ENCODE measurements at places on chromosomes 1 and 21.

DNA sequence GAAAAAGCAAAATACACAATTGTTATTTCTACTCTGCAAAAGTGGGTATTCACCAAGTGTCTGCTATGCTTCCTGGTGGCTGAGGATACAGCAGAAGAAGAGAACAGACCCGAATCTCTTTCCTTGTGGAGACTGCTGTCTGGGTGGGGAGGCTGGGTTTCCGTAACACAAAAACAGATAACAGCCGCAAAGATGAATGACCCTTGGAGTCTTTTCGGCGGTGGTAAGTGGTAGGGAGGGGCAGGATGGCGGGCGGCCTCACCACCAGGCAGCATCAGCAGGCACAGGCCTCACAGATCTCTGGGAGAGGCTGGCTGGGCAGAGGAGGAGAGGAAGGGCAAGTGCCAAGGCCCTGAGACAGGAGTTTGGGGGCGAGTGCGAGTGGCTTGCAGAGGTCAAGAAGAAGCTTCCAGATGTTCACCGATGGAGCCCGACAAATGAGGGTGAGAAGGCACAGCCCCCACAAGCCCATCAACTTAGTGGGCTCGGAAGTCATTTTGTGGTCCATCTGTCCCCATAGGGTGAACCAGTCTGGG lies 164.2 kb downstream of the RHOU start:
- peaks cover 14% of the 10 kb centered on the region for H3K4me1 ChIP-seq
- no peaks in the 10 kb centered on the region for H3K27me3 ChIP-seq
- DNase-seq: no peak
- H3K27ac ChIP-seq: peak overlapping the region; percentile 93

GRCh38 chr21:36245649-36246048 lies 74.3 kb upstream of the MORC3 start:
- no peaks in the 10 kb centered on the region for H3K27me3 ChIP-seq
- no peaks in the 10 kb centered on the region for H3K36me3 ChIP-seq
- no peak for DNase-seq
- H3K4me3 ChIP-seq: no peak overlapping the region

- H3K27ac ChIP-seq: no peak overlapping the region
- no peaks in the 10 kb centered on the region for H3K4me1 ChIP-seq
- H3K4me3 ChIP-seq: no peak overlapping the region
- DNase-seq: no peak
Measured at GRCh38 chr1:168379104-168379860, 98.6 kb downstream of the TBX19 start.

DNA sequence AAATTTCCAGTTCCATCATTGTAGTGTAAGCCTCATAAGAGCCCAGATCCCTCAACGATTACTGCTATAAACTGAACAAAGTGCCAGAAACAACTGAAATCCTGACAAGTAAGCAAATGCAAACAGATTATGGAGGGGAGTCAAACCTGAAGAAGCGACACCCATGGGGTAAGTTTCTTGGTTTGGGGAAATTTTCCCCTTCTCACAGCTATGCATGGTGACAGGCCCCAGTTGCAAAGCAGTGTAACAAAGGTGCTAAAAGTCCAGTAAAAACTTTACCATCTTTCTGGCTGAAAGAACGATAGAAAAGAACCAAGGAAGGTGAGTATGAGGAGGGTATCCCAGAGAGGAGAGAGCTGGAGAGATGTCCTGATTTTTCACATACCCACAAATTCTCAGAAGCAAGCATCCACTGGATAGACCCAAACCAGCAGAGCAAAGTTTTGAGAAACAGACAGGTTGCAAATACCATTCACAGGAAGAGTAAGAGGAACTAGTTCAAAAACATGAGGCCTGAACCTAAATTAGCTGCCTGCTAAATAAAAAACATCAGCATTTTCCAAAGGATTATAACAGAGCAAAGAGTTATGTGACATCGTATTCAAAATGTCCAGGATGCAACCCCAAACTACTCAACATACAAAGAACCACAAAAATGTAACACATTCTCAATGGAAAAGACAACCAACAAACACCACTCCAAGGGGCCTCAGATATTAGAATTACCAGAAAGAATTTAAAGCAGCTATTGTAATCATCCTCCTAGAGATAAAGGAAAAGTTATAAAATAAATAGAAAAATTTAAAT lies 14.5 kb downstream of the SCYL3 start:
- H3K27ac ChIP-seq: no peak overlapping the region
- H3K4me3 ChIP-seq: no peak overlapping the region
- no peak for DNase-seq
- H3K36me3 ChIP-seq: no peaks in the 10 kb centered on the region
- no peaks in the 10 kb centered on the region for H3K4me1 ChIP-seq
- H3K27me3 ChIP-seq: no peaks in the 10 kb centered on the region

GRCh38 chr1:29829448-29830344 lies 593.4 kb downstream of the PTPRU start:
- no peak for DNase-seq
- H3K36me3 ChIP-seq: no peaks in the 10 kb centered on the region
- no peaks in the 10 kb centered on the region for H3K27me3 ChIP-seq
- no peak overlapping the region for H3K4me3 ChIP-seq
- H3K4me1 ChIP-seq: no peaks in the 10 kb centered on the region

- H3K27me3 ChIP-seq: no peaks in the 10 kb centered on the region
- no peak overlapping the region for H3K27ac ChIP-seq
- H3K4me1 ChIP-seq: peaks cover 9% of the 10 kb centered on the region
- H3K4me3 ChIP-seq: no peak overlapping the region
Measured at GRCh38 chr1:44640200-44640853, 34.0 kb downstream of the TMEM53 start.

- no peaks in the 10 kb centered on the region for H3K4me1 ChIP-seq
- no peaks in the 10 kb centered on the region for H3K36me3 ChIP-seq
- no peak for DNase-seq
- H3K27me3 ChIP-seq: no peaks in the 10 kb centered on the region
- H3K27ac ChIP-seq: no peak overlapping the region
Measured at GRCh38 chr1:34917017-34917416, 12.4 kb downstream of the DLGAP3 start.

DNA sequence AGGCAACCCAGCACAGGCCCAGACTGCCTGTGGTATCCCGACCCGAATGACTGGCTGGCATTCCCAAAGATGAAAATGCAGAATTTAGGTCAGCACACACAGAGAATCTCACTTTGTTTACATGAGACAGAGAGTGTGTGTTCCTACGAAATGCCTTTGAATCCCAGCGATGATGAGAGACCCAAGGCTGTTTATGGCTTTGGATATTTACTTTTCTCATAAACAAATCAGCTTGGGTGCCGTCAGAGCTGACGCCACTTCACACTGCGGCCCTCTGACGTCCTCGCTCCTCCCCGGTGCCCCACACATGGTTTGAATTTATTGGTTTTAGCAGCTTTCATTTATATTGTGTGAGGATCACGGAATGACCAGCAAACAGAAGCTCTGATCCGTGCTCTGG lies 18.7 kb downstream of the TRABD2B start:
- H3K36me3 ChIP-seq: no peaks in the 10 kb centered on the region
- H3K4me3 ChIP-seq: no peak overlapping the region
- no peaks in the 10 kb centered on the region for H3K4me1 ChIP-seq
- no peak overlapping the region for H3K27ac ChIP-seq

Data from uterus (tissue), 4 donors.